ENCODE measurements at places on chromosomes 3 and 15. TPM values are rescaled to one million over a fixed set of nuclear protein-coding genes. Genes with fewer than 3 reads are reported as not detected.

DNA sequence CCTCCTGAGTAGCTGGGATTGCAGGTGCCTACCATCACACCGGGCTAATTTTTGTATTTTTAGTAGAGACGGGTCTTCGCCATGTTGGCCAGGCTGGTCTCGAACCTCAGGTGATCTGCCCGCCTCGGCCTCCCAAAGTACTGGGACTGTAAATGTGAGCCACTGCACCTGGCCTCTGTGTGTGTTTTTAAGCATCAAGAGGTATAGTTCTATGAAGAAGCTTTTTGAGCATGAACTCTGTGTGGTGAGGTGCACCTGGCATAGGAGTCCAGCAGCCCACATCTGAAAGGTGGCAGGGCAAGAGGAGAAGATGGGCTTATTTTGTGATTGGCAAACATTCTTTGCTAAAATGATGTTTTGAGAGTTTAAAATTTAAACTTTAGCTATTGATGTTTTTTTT lies 118.0 kb downstream of the DGKG start:
- no peak for DNase-seq
- H3K4me3 ChIP-seq, result no peak overlapping the region
- H3K27ac ChIP-seq, result no peak overlapping the region
- no peaks in the 10 kb centered on the region for H3K36me3 ChIP-seq
- H3K27me3 ChIP-seq, result peaks cover 6% of the 10 kb centered on the region

DNA sequence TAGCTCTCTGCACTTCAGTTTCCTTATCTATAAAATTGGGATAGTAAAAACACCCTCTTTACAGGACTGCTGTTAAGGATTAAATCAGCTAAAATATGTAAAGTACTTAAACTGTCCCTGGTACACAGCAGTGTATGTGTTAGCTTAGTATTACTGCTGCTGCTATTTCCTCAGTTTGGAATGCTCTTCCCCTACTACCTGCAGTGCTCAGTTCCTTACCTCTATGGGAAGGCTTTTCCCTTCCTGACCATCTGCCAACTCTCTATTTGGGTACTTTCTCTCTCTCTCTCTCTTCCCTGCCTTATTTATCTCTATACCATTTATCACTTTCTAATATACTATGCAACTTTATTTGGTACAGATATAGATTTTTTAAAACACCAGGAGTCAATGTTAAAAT lies 26.5 kb downstream of the KPNA4 start:
- no peak for DNase-seq
- H3K27me3 ChIP-seq, result no peaks in the 10 kb centered on the region
- H3K4me1 ChIP-seq, result no peaks in the 10 kb centered on the region
- no peak overlapping the region for H3K4me3 ChIP-seq
- no peak overlapping the region for H3K27ac ChIP-seq

- peaks cover 53% of the 10 kb centered on the region for H3K4me1 ChIP-seq
- H3K36me3 ChIP-seq, result peaks cover 8% of the 10 kb centered on the region
- no peak overlapping the region for H3K4me3 ChIP-seq
- H3K27ac ChIP-seq, result peak overlapping the region; percentile 26
- peak; percentile 45 for DNase-seq
These were observed 27.3 kb downstream of the ABHD2 start for GRCh38 chr15:89115547-89115946.

DNA sequence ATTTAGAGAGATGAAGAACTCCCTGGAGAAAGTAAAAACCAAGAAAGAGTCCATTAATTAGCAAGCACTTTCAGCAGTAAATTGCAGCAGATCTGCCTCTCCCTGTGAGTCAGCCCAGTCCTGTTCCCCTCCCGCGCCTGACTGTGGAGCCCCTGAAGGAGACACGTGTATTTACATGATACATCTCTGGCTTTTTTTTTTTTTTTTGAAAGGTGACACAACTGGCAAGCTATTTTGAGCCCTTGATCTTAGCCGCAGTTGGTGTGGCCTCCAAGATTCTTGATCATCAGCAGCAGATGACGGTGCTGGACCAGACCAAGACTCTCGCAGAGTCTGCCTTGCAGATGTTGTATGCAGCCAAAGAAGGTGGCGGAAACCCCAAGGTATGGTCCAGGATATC lies 271.8 kb upstream of the TPM1 start:
- DNase-seq, result peak; percentile 73
- H3K4me3 ChIP-seq, result no peak overlapping the region
- H3K27ac ChIP-seq, result peak overlapping the region; percentile 72
- no peaks in the 10 kb centered on the region for H3K27me3 ChIP-seq

DNA sequence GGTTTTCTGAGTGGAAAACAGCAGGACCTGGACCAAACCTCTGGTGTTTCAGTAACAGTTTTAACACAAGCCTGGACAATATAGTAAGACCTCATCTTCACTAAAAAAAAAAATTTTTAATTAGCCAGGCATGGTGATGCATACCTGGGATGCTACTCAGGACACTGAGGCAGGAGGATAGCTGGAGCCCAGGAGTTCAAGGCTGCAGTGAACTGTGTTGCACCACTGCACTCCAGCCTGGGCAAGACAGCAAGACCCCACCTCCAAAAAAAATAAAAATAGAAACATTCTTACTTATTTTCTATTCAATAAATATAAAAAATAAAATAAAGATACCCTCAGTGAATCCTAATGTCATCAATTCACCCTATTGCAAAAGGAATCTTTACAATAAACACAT lies 21.5 kb downstream of the ULK4 start:
- H3K27me3 ChIP-seq, result no peaks in the 10 kb centered on the region
- no peak overlapping the region for H3K4me3 ChIP-seq
- H3K36me3 ChIP-seq, result no peaks in the 10 kb centered on the region
- no peak for DNase-seq

GRCh38 chr3:11238880-11239279 lies 33.3 kb upstream of the ATG7 start:
- DNase-seq, result peak; percentile 96
- peaks cover 37% of the 10 kb centered on the region for H3K4me1 ChIP-seq
- H3K4me3 ChIP-seq, result peak overlapping the region; percentile 45
- H3K27me3 ChIP-seq, result no peaks in the 10 kb centered on the region
- peak overlapping the region; percentile 94 for H3K27ac ChIP-seq

- H3K4me3 ChIP-seq, result no peak overlapping the region
- H3K36me3 ChIP-seq, result no peaks in the 10 kb centered on the region
- no peak overlapping the region for H3K27ac ChIP-seq
- no peak for DNase-seq
- no peaks in the 10 kb centered on the region for H3K27me3 ChIP-seq
These were observed 790.0 kb downstream of the FHIT start for GRCh38 chr3:60461267-60461666.

GRCh38 chr15:37221671-37222145 lies 121.4 kb upstream of the MEIS2 start:
- H3K27me3 ChIP-seq, result peaks cover 81% of the 10 kb centered on the region
- no peaks in the 10 kb centered on the region for H3K4me1 ChIP-seq
- no peak for DNase-seq
- no peaks in the 10 kb centered on the region for H3K36me3 ChIP-seq
- H3K27ac ChIP-seq, result no peak overlapping the region
- H3K4me3 ChIP-seq, result no peak overlapping the region

DNA sequence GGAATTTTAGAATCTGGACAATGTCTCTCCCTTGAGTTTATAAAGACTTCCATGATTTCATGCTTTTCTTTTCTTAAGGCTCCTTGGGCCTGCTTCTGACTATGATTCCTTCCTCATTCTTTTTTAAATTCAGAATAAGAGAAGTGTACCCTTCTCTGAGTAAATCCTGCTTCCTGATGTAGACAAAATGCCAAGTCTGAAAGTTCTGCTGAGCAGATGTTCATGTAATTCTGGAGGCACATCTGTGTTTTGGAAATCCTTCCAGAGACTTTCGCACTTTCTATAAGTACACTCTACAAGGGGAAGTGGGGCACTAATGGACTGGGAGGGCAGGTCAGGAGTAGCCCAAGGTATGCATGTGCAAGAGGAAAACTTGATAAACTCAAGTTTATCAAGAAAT lies 24.8 kb downstream of the TPM1 start:
- DNase-seq, result no peak
- H3K4me1 ChIP-seq, result no peaks in the 10 kb centered on the region
- no peaks in the 10 kb centered on the region for H3K27me3 ChIP-seq
- H3K36me3 ChIP-seq, result peaks cover 29% of the 10 kb centered on the region

DNA sequence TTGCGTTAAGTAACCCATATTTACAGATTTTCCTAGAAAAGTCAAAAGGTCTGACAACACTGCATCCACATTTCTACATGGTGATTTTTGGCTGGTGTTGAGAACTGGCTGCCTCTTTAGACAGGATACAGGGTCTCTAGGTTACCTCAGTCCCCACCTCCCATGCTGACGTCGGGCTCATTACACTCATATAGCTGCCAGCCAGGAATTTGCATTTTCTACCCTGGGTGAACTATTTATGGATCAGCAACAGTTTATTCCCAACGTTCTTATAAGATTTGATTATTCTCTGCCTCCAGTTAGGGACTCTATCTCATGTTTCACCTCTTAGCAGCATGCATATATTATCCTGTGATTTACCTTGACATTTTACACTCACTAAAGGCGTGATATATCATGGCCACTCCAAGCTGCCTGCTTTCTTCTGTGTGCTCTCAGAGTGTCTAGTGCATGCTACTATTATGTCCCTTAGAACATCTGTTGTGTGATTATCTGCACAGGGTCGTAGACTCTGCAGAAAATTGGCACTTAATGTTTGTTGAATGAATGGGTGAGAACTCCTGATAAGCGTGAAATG lies 49.0 kb downstream of the CLDN11 start:
- H3K27me3 ChIP-seq, result no peaks in the 10 kb centered on the region
- H3K36me3 ChIP-seq, result no peaks in the 10 kb centered on the region
- no peak for DNase-seq
- no peak overlapping the region for H3K27ac ChIP-seq
- H3K4me1 ChIP-seq, result peaks cover 56% of the 10 kb centered on the region

Gene WDR76
- total RNA-seq, result 29.0 TPM

Gene LRRC31
- 0.04 TPM for total RNA-seq
